ENCODE measurements at places on chromosomes 1 and 21.

DNA sequence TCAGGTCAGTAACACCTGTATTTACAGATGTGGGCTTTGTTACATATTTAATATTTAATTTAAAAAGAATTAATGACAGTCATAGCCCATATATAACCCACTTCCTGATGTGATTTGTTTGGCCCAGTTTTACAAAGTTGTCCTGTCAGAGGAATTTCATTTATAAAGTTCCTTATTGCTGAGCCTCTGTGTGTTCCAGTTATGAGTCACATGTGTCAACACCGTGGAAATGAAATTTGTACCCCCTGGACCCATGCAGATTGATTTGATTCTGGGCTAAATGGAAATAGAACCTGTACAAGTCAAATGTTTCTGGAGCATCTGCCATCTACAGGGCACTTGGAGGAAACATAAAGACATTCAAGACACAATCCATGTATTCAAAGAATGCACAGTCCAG lies 149.2 kb downstream of the CACNA1E start:
- no peak overlapping the region for H3K27ac ChIP-seq
- DNase-seq: no peak
- H3K4me3 ChIP-seq: no peak overlapping the region
- H3K4me1 ChIP-seq: no peaks in the 10 kb centered on the region

DNA sequence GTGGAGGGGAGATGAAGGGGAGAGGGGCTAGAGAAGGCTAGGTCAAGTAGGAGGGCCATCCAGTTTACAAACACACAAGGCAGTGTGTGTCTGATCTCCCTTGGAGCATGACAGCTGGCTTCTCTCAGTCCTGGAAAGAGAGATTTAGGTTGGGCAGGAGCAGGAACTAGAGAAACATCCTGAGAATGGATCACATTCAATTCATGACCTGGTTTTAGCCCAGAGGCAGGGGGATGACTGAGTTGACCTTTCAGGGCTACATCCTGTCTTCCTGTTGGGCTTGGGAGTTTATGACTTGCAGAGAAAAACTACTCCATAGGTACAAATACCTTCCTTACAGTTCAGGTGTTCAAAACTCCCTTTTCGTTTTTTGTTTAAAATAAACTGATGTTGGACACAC lies 97.0 kb downstream of the IGSF21 start:
- no peaks in the 10 kb centered on the region for H3K27me3 ChIP-seq
- H3K27ac ChIP-seq: no peak overlapping the region
- H3K4me1 ChIP-seq: peaks cover 4% of the 10 kb centered on the region
- no peaks in the 10 kb centered on the region for H3K36me3 ChIP-seq
- H3K4me3 ChIP-seq: no peak overlapping the region

DNA sequence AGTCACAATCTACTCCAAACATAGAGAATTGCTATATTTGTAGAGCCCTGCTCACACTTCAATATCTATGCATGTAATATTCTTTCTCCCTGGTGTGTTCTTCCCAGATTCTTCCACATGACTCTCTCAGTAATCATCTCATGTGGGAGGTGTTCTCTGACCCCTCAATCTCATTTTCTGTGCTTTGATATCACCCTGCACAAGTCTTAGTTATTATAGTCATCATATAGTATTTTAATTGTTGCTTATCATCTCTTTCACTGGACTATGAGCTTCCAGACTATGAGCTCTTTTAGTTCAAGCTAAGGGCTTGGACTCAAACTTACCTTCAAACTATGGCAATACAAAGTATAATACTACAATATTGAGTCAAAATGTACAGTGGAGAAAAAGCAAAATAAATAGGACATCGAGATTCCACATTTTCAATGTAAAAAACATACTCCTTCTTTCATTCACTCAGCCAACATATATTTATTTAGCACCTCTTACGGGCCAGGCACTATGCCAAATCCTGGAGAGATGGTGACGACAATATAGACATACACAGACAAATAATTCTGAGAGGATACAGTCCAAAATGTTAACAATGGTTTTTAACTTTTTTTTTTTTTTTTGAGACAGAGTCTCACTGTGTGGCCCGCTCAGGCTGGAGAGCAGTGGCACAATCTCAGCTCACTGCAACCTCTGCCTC lies 12.7 kb downstream of the TESK2 start:
- DNase-seq: no peak
- H3K27ac ChIP-seq: no peak overlapping the region
- H3K4me1 ChIP-seq: no peaks in the 10 kb centered on the region
- H3K36me3 ChIP-seq: no peaks in the 10 kb centered on the region
- H3K4me3 ChIP-seq: no peak overlapping the region

DNA sequence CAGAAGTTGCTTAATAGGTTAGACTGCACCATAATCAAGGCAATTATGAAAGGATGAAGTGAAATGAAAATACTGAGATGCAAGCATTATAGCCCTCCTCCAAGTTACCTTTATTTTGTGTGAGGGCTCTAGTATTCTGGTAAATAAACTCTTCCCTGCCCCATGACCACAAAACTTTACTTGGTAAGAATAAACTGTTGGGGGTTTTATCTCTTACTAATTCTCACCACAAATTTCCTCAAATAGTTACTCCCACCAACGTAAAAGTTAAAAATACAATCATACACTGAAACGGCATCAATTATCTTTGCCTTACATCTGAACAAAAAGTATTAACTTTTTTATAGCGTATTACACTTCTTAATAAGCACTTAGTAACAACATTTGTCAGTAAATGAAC lies 29.5 kb downstream of the C21orf91 start:
- H3K27me3 ChIP-seq: no peaks in the 10 kb centered on the region
- DNase-seq: no peak
- no peak overlapping the region for H3K27ac ChIP-seq
- no peak overlapping the region for H3K4me3 ChIP-seq
- H3K36me3 ChIP-seq: peaks cover 5% of the 10 kb centered on the region

DNA sequence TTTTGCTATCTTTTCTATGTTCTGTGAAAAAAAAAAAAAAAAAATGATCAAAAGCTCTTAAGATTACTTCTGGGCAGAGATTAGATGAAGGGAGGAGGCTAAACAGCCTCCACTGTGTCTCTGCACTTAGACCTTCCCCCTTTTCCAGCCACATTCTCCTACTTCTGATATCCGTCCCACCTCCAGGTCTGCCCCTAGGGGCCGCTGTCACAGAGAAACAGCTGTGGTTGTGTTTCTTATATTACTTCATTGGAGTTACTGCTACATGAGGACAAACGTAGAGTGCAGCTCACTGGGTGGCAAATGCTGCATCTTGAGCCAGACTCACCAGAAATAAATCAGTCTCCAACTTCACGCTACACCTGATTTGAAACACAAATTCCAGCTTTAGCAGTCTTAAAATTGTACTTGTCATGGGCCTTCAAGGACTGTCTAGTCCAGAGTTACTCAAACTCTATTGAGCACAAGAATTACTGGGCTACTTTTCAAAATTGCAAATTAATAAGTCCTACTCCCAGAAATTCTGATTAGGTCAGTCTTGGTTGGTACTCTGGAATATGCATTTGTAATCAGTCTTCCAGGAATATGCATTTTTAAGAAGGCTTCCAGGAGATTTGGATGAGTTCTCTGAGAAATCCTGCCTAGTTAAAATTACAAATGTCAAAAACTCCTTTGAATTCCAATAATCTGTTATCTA lies 125.2 kb upstream of the PTBP2 start:
- H3K27ac ChIP-seq: no peak overlapping the region
- H3K36me3 ChIP-seq: no peaks in the 10 kb centered on the region
- peaks cover 1% of the 10 kb centered on the region for H3K4me1 ChIP-seq

DNA sequence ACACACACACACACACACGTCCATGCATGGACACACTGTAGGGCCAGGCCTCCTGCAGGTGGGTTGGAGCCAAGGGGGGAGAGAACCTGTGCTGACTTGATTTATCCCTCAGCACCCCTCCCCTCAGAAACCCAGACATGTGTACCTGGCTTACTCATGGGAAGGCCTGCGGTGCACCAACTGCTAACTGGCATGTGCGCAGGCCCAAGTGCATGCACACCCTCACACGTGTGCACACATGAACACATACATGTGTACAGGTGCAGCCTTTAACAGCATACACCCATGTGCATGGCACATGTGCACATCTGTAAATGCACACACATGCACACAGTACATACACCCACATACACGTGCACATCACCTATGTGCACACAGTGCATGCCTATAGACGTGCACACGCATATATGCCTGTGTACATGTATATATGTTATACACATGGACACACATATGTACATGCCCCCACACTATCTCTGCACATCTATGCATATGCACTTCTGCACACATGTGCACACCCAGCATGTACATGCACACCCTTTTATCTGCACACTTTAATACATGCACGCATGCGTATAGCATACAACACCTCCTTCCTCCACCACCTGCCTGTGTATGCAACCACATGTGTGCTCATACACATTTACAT lies 67.5 kb downstream of the TRIM11 start:
- no peaks in the 10 kb centered on the region for H3K4me1 ChIP-seq
- H3K4me3 ChIP-seq: no peak overlapping the region
- no peak for DNase-seq
- no peaks in the 10 kb centered on the region for H3K27me3 ChIP-seq
- no peak overlapping the region for H3K27ac ChIP-seq
- H3K36me3 ChIP-seq: peaks cover 2% of the 10 kb centered on the region

GRCh38 chr1:232952514-232953499 lies 2.4 kb downstream of the NTPCR start:
- no peak overlapping the region for H3K27ac ChIP-seq
- no peaks in the 10 kb centered on the region for H3K4me1 ChIP-seq
- peak; percentile 72 for DNase-seq

- no peak for DNase-seq
- peak overlapping the region; percentile 20 for H3K4me3 ChIP-seq
- H3K36me3 ChIP-seq: no peaks in the 10 kb centered on the region
- no peak overlapping the region for H3K27ac ChIP-seq
- peaks cover 6% of the 10 kb centered on the region for H3K4me1 ChIP-seq
- peaks cover 17% of the 10 kb centered on the region for H3K27me3 ChIP-seq
These were observed 751 bp downstream of the STUM start for GRCh38 chr1:226549094-226549936.

- no peaks in the 10 kb centered on the region for H3K27me3 ChIP-seq
- no peak overlapping the region for H3K27ac ChIP-seq
- peaks cover 4% of the 10 kb centered on the region for H3K4me1 ChIP-seq
- DNase-seq: no peak
These were observed 27.7 kb downstream of the DSTYK start for GRCh38 chr1:205183676-205184335.

DNA sequence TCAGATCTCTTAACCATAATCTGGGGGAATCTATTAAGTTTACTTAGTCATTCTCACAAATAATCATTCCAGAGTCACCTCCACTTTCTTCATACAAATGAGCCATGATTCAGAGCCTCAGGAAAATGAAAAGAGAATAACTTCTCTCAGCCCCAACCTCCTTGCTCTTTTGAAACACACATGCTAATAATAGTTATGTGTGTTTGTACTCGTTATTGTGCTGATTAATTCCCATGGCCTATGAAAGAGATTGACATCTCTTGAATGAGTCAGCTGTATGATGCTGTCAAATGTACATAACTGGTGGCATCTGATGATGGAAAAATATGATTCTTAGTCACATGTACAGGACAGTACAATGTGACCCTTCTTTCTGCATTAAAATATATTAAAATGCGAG lies 41.5 kb downstream of the DTL start:
- H3K4me3 ChIP-seq: no peak overlapping the region
- no peaks in the 10 kb centered on the region for H3K4me1 ChIP-seq
- no peak overlapping the region for H3K27ac ChIP-seq
- no peak for DNase-seq
- H3K27me3 ChIP-seq: no peaks in the 10 kb centered on the region

GRCh38 chr1:184489908-184490307 lies 103.1 kb downstream of the C1orf21 start:
- H3K4me1 ChIP-seq: 0 out of 2 replicates have a peak, but pooled peaks cover 3% of the 10 kb centered on the region
- H3K27me3 ChIP-seq: no peaks in the 10 kb centered on the region
- no peak overlapping the region for H3K27ac ChIP-seq
- no peaks in the 10 kb centered on the region for H3K36me3 ChIP-seq
- no peak overlapping the region for H3K4me3 ChIP-seq

DNA sequence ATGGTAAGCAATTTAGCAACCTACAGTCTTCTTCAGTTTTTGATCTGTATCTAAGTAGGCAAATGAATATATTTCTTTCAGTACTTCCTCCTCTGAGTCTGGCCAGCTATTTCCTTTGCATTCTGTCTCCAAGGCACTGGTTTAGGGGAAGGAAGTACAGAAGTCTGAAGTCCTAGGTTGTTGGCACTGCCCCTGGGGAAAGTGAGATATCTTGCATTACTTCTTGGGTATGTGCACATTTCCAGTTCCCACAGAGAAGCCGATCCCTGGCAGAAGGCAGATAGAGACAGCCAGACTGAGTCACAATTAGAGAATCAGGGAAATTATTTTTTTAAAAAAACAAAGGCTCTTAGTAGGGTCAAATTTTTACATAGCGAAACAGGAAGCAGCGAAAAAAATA lies 98.8 kb downstream of the RASAL2 start:
- H3K4me3 ChIP-seq: no peak overlapping the region
- H3K36me3 ChIP-seq: no peaks in the 10 kb centered on the region
- no peak overlapping the region for H3K27ac ChIP-seq

- no peaks in the 10 kb centered on the region for H3K36me3 ChIP-seq
- no peaks in the 10 kb centered on the region for H3K4me1 ChIP-seq
- no peak overlapping the region for H3K4me3 ChIP-seq
- H3K27ac ChIP-seq: no peak overlapping the region
- no peaks in the 10 kb centered on the region for H3K27me3 ChIP-seq
- no peak for DNase-seq
These were observed 12.5 kb upstream of the GPR153 start for GRCh38 chr1:6273380-6273891.

GRCh38 chr1:14733048-14733778 lies 134.7 kb downstream of the KAZN start:
- DNase-seq: peak; percentile 47
- no peak overlapping the region for H3K27ac ChIP-seq
- H3K36me3 ChIP-seq: no peaks in the 10 kb centered on the region
- peaks cover 13% of the 10 kb centered on the region for H3K4me1 ChIP-seq
- H3K27me3 ChIP-seq: peaks cover 7% of the 10 kb centered on the region
- no peak overlapping the region for H3K4me3 ChIP-seq

DNA sequence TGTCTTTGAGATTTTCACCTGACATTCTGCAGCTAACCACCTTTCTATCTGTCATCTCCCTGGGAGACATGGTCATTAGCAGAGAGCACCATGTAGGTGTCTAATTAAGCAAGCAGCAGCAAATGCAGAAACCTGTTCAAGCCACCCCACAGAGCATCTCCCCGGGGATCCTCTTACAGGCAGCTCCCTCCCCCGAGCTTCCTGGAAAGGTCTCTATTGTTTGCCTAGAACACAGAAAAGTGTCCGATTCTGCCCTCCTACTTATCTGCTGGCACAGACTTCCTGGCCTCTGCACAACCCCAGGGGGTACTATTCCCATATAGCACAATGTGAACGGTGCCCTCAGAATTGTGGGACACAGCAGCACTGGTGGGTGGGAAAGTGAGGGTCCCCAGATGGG lies 46.1 kb downstream of the PLEKHA6 start:
- no peak overlapping the region for H3K27ac ChIP-seq
- peaks cover 8% of the 10 kb centered on the region for H3K4me1 ChIP-seq

- H3K27me3 ChIP-seq: no peaks in the 10 kb centered on the region
- no peak overlapping the region for H3K4me3 ChIP-seq
- peaks cover 6% of the 10 kb centered on the region for H3K4me1 ChIP-seq
- no peak overlapping the region for H3K27ac ChIP-seq
- no peak for DNase-seq
These were observed 102.6 kb downstream of the APP start for GRCh38 chr21:26067836-26068594.

- H3K27me3 ChIP-seq: no peaks in the 10 kb centered on the region
- H3K27ac ChIP-seq: no peak overlapping the region
- H3K36me3 ChIP-seq: no peaks in the 10 kb centered on the region
- no peak overlapping the region for H3K4me3 ChIP-seq
These were observed 488.0 kb upstream of the PLXNA2 start for GRCh38 chr1:208731981-208732821.

GRCh38 chr1:153506831-153507413 lies 28.9 kb downstream of the S100A6 start:
- H3K4me1 ChIP-seq: no peaks in the 10 kb centered on the region
- DNase-seq: no peak
- H3K4me3 ChIP-seq: no peak overlapping the region
- H3K36me3 ChIP-seq: no peaks in the 10 kb centered on the region
- H3K27ac ChIP-seq: no peak overlapping the region

All from iPS DF 6.9 (cell line).